Activated CD8-positive, alpha-beta memory T cell treated with anti-CD3 and anti-CD28 coated beads, Interleukin-2, amount 10 ng/mL, durations not matched to agents 7 days and 5 days (primary cell): ENCODE measurements at places on chromosomes 11 and 22. TPM values are rescaled to one million over a fixed set of nuclear protein-coding genes. Genes with fewer than 3 reads are reported as not detected.

GRCh38 chr11:78381865-78382264, 35.8 kb downstream of the GAB2 start:
- peaks cover 17% of the 10 kb centered on the region for H3K4me1 ChIP-seq
- DNase-seq = no peak
- no peak overlapping the region for H3K27ac ChIP-seq
- H3K27me3 ChIP-seq = no peaks in the 10 kb centered on the region
- no peak overlapping the region for H3K4me3 ChIP-seq

DNA sequence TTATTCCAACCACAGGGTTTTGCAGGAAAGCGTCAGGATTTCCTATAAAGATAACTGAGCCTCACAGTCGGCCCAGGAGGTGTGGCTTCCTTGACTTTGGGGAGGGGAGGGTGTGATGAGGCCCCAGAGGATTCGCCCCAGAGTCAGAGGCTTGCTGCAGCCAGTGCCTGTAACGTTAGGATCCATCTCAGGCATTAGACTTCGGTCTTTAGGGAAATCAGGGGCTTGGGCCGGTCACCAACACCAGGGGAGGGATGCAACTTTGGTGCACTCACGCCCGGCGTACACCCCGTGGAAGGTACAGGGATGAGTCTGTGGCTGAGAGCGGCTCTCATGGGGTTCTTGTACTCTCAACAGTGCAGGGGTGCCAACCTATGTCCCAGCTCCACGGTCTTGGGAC, 5.7 kb upstream of the ANO1 start:
- no peak overlapping the region for H3K27ac ChIP-seq
- no peaks in the 10 kb centered on the region for H3K36me3 ChIP-seq
- no peak for DNase-seq
- peaks cover 76% of the 10 kb centered on the region for H3K27me3 ChIP-seq
- no peaks in the 10 kb centered on the region for H3K4me1 ChIP-seq
- no peak overlapping the region for H3K4me3 ChIP-seq

GRCh38 chr22:20444325-20444724, 6.7 kb upstream of the SCARF2 start:
- no peak overlapping the region for H3K4me3 ChIP-seq
- peak overlapping the region; percentile 24 for H3K27ac ChIP-seq
- peaks cover 3% of the 10 kb centered on the region for H3K27me3 ChIP-seq

- H3K4me1 ChIP-seq = peaks cover 19% of the 10 kb centered on the region
- H3K4me3 ChIP-seq = peak within 1 kb of the TSS; percentile 83
- H3K27ac ChIP-seq = peak within 1 kb of the TSS; percentile 85
- H3K27me3 ChIP-seq = peaks cover 25% of the 10 kb centered on the region
- H3K36me3 ChIP-seq = peaks cover 1% of the 10 kb centered on the region
Observed at GRCh38 chr11:7513234-7514098, at the start of gene PPFIBP2. PPFIBP2 (plus strand) TSS chr11:7513999; CDS start chr11:7549476, 35,477 bp downstream.

DNA sequence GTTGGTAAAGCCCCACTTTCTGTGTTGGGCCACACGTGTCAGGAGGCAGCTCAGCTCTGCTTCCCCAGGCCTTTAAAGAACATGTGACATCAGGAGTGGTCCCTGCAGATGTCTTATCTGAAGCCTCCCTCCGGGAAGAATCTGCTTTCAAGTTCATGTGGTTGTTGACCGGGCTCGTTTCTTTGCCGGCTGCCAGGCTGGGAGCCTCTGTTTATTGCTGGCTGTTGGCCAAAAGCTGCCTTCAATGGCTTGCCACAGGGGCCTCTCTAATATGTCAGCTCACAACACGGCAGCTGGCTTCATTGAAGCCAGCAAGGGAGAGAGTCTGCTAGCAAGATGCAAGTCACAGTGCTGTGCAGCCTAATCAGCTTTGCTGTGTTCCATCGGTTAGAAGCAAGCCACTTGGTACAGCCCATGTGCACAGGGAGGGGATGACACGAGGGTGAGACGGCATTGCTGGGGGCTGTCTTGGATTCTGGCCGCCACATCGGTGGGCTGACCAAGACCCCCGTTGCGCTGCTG, 14.6 kb downstream of the MRGPRF start:
- no peak overlapping the region for H3K27ac ChIP-seq
- no peak overlapping the region for H3K4me3 ChIP-seq
- no peak for DNase-seq
- H3K27me3 ChIP-seq = peaks cover 7% of the 10 kb centered on the region

DNA sequence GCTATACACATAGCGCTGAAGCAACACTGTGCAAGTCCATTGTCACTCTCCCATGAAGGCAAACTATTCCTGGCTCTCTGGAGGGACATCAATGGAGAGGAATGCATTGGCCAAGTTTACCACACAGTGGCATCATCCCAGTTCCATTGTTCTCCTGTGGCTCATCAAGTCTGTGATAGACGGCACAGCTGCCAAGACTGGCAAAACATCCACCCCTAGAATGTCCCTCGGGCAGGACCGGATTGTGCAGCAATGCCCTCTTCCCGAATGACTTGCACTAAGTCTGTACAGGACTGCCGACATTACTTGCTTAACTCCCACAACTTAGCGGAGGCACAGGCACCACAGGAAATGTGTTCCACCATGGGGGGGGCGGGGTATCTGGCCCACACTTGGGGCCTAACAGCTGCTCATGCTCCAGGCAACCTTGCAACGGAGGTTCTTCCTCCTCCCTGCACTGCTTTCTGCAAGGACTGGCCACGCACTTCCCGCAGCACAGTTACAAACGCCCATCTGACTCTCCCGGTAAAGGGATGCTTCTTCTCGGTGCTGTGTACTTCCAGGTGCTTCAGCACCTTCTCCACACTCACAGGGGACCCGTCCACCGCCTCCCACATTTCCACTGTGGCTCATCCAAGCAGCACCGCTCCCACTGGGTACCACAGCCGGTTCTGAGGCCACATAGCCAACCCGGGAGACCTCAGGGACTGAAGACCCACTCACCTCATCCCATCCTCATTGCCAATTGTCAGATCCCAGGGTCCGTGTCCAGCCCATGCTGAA, 1309.6 kb upstream of the RAG2 start:
- no peaks in the 10 kb centered on the region for H3K4me1 ChIP-seq
- no peak overlapping the region for H3K27ac ChIP-seq
- H3K36me3 ChIP-seq = no peaks in the 10 kb centered on the region
- no peak overlapping the region for H3K4me3 ChIP-seq
- DNase-seq = no peak

GRCh38 chr11:57327721-57328120, 3.0 kb upstream of the TNKS1BP1 start:
- peaks cover 59% of the 10 kb centered on the region for H3K36me3 ChIP-seq
- peaks cover 44% of the 10 kb centered on the region for H3K4me1 ChIP-seq
- DNase-seq = no peak
- H3K27ac ChIP-seq = no peak overlapping the region
- H3K4me3 ChIP-seq = no peak overlapping the region
- no peaks in the 10 kb centered on the region for H3K27me3 ChIP-seq

DNA sequence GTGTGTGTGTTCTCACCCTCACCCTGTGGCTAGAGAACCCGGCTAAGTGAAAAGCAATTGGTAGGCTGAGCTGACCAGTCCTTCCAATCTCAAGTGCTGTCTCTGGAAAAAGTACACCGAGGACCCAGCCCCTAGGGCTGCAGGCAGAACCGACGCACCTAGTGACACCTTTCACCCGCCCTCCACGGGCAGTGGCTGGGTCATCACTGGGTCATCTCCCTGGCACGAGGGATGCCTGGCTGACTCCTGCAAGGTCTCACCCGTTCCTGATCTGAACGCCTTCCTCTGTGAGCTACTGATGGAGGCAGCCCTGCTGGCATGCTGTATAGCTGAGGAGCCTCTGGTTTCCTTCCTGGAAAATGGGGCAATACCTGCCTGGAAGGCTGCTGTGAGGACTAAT, 311.5 kb downstream of the NTM start:
- H3K27me3 ChIP-seq = no peaks in the 10 kb centered on the region
- H3K36me3 ChIP-seq = no peaks in the 10 kb centered on the region
- H3K27ac ChIP-seq = no peak overlapping the region
- H3K4me3 ChIP-seq = no peak overlapping the region
- DNase-seq = no peak
- no peaks in the 10 kb centered on the region for H3K4me1 ChIP-seq

DNA sequence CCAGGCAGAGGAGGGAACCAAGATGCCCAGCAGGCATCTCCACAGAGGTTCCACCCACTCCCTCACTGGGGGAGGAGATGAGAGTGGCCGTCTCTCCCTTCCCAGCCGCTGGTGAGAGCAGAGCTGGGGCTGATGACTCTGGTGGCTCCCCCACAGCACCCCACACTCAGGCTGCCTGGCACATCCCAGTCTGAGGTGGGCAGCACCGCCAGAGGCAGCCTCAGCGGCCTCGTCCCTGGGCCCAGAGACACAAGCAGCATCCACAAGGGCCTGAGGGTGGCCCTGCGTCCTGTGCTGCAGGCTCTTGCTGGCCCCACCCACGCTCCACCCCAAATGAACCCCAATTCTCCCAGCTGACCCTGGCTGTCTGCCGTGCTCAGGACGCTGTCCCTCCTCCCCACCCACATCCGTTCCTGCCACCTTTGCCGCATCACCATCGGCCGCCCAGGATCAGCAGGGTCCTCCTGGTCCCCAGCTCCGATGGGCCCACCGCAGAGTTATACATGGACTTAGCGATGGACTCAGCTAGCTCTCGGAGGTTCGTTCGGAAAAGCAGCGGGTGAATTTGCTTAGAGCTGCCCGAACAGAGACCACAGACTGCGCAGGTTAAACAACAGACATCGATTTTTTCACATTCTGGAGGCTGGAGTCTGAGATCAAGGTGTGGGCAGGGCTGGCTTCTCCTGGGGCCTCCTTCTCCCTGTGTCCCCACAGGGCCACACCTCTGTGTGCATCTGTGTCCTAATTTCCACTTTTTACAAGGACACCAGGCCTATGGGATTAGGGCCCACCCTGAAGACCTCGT, 20.2 kb upstream of the CTSD start:
- H3K27me3 ChIP-seq = no peaks in the 10 kb centered on the region
- peaks cover 8% of the 10 kb centered on the region for H3K4me1 ChIP-seq
- DNase-seq = no peak
- no peak overlapping the region for H3K27ac ChIP-seq

GRCh38 chr22:43346521-43346929, 3.4 kb upstream of the SCUBE1 start:
- H3K27me3 ChIP-seq = peaks cover 47% of the 10 kb centered on the region
- H3K36me3 ChIP-seq = no peaks in the 10 kb centered on the region
- H3K4me3 ChIP-seq = no peak overlapping the region
- DNase-seq = peak; percentile 83
- H3K4me1 ChIP-seq = peaks cover 44% of the 10 kb centered on the region
- peak overlapping the region; percentile 95 for H3K27ac ChIP-seq

DNA sequence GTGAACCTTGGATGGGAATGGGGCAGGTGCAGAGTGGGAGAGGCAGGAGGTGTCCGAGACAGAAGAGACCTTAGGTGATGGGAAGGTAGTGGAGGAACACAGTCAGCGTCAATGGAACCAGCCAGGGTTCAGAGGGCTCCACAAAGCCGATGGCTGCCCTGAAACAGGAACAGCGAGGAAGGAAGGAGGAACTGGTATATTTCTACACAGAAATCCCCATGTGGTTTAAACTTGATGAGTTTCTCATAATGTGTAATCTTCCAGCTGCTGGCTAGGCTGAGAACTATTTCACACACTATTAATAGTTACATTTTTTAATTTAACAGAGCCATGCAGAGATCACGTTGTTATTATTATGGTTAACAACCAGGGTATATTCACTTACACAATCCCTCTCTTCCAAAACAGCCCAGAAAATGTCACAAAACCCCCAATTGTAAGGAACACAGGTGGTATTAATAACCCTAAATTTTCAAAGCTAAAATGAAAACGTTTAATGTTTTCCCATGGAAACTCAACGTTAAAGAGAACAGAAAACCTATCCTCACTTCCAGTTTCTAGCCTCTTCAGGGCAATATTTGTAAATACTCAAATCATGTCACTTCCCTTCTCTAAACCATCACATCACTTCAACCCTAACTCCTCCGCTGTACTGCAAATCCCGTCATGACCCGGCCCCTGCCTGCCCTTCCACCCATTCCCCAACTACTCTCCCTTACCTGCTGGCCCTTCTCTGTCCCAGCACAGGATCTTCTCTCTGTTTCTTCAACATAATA, 74.5 kb upstream of the ARFGAP3 start:
- peaks cover 39% of the 10 kb centered on the region for H3K4me1 ChIP-seq
- no peak for DNase-seq
- H3K27ac ChIP-seq = no peak overlapping the region
- no peaks in the 10 kb centered on the region for H3K36me3 ChIP-seq
- H3K4me3 ChIP-seq = no peak overlapping the region
- no peaks in the 10 kb centered on the region for H3K27me3 ChIP-seq

- H3K4me1 ChIP-seq = no peaks in the 10 kb centered on the region
- DNase-seq = no peak
- H3K36me3 ChIP-seq = peaks cover 7% of the 10 kb centered on the region
- H3K27ac ChIP-seq = no peak overlapping the region
Observed at GRCh38 chr22:31896472-31896871, 47.9 kb upstream of the YWHAH start.

DNA sequence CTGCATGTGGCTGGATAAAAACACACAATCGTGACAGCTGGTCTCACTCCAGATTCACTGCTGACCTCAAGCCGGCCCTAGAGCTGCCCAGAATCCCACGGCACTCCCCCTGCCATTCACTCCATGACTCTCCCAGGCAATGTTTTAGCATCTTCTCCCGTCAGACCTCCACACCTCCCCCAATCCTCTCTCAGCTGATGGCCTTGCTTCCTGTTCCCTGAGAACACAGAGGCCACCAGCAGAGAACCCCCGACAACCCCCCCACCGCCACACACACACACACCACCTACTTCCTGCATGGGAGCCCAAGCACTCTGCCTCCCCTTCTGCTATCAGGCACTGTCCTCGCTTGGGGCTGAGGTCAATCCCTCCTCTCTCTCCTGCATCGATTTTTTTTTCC, 9.3 kb downstream of the TNKS1BP1 start:
- H3K4me3 ChIP-seq = no peak overlapping the region
- peak; percentile 66 for DNase-seq
- H3K36me3 ChIP-seq = no peaks in the 10 kb centered on the region
- H3K27me3 ChIP-seq = no peaks in the 10 kb centered on the region

GRCh38 chr11:78216021-78216420, 27.3 kb downstream of the USP35 start:
- H3K4me1 ChIP-seq = peaks cover 5% of the 10 kb centered on the region
- H3K27me3 ChIP-seq = no peaks in the 10 kb centered on the region
- no peak overlapping the region for H3K4me3 ChIP-seq
- peaks cover 30% of the 10 kb centered on the region for H3K36me3 ChIP-seq

DNA sequence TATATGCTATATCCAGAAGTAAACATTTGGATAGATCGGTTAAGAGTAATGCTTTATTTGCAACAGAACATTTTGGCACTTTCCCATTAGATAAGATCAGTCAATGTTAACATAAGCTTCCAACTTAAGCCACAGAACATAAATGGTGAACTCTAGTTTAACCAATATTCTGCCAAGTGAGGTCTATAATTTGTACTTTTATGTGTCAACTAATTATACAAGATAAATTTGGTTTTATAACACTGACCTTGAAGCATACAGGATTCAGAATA, 23.5 kb upstream of the BLID start:
- H3K27me3 ChIP-seq = no peaks in the 10 kb centered on the region
- no peaks in the 10 kb centered on the region for H3K36me3 ChIP-seq
- DNase-seq = no peak
- no peak overlapping the region for H3K27ac ChIP-seq

The OR5P2 gene
- total RNA-seq = not detected

The CYB5R2 gene
- total RNA-seq = 1.5 TPM

The SMC1B gene
- total RNA-seq = 0.68 TPM

The KLHL35 gene
- 0.47 TPM for total RNA-seq

The CST6 gene
- not detected for total RNA-seq
